Activated CD8-positive, alpha-beta memory T cell treated with anti-CD3 and anti-CD28 coated beads for 1 hour (primary cell): ENCODE measurements at places on chromosomes 2 and 18.

GRCh38 chr18:13660510-13660909 is 65.8 kb downstream of the FAM210A start:
- no peak for DNase-seq

GRCh38 chr2:194103941-194104659 is 1552.9 kb upstream of the SLC39A10 start:
- DNase-seq: no peak

DNA sequence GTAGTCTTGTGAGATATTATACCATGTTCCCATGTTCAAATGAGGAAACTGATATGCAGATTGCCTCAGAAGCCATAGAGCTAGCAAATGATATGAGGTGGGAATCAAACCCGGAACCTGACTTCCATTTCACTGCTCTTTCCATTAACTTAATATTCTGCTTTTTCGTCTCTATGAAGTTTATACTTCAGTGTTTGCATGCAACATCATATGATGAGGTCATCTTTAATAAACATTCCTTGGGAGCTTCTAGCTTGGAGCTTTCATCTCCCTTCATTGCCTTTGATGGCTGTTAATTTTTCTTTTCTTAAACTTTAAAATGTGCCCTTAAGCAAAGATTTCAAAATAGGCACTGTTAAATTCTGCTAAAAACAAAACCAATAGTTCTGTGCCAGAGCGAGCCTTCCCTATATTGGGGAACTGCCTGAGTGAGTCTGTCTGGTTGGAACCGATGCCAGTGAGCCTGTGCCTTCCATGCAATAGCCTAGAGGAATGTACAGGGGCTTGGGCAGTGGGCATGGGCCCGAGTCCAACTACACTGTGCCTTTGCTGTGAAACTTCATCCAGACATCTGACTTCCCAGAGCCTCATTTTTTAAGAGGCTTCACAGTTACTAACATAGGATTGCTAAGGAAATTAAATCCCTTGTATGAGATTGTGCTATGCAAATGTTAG is 91.1 kb upstream of the TMEM200C start:
- DNase-seq: no peak

GRCh38 chr2:33134791-33135560 is 188.2 kb downstream of the LTBP1 start:
- no peak for DNase-seq

GRCh38 chr2:30677231-30677630 is 130.0 kb downstream of the CAPN13 start:
- no peak for DNase-seq
